A549 treated with Hydrocortisone at 1 μM for 4 hours (cell line): ENCODE measurements at places on chromosomes 6 and 20. TPM values are rescaled to one million over a fixed set of nuclear protein-coding genes. Genes with fewer than 3 reads are reported as not detected.

MYB gene
- total RNA-seq = 0.59 to 1.2 TPM (median 0.95 TPM) in 5 replicates

ARMH2 gene
- total RNA-seq = not detected in 5 replicates

SLC22A7 gene
- not detected in 5 replicates for total RNA-seq

PRL gene
- not detected in 5 replicates for total RNA-seq

NKAIN4 gene
- 4.3 to 6.9 TPM (median 5.0 TPM) in 5 replicates for total RNA-seq

NKAIN2 gene
- not detected in 5 replicates for total RNA-seq

ENPP4 gene
- 0.20 to 0.38 TPM (median 0.27 TPM) in 5 replicates for total RNA-seq

LY6G6F gene
- total RNA-seq = not detected in 5 replicates

EEF1A2 gene
- 142 to 176 TPM (median 148 TPM) in 5 replicates for total RNA-seq

SCRT2 gene
- 0.02 TPM in 1 of 5 replicates, not detected in the others for total RNA-seq

CLDN20 gene
- total RNA-seq = not detected in 5 replicates

CSE1L gene
- 87.3 to 107 TPM (median 88.9 TPM) in 5 replicates for total RNA-seq

CFB gene
- total RNA-seq = 1.7 to 2.3 TPM (median 1.9 TPM) in 5 replicates

IP6K3 gene
- total RNA-seq = 1.3 to 1.8 TPM (median 1.6 TPM) in 5 replicates

CBLN4 gene
- not detected in 5 replicates for total RNA-seq

TFAP2B gene
- total RNA-seq = not detected in 5 replicates

BTNL2 gene
- not detected in 5 replicates for total RNA-seq

BMP5 gene
- total RNA-seq = not detected in 5 replicates

TTI1 gene
- total RNA-seq = 21.0 to 25.0 TPM (median 22.3 TPM) in 5 replicates

SLC22A2 gene
- 0.05 to 0.18 TPM (median 0.05 TPM) in 3 of 5 replicates, not detected in the others for total RNA-seq

TJAP1 gene
- total RNA-seq = 17.8 to 19.6 TPM (median 18.8 TPM) in 5 replicates
